AG04449 (cell line): ENCODE measurements at places on chromosomes 11 and 22.

DNA sequence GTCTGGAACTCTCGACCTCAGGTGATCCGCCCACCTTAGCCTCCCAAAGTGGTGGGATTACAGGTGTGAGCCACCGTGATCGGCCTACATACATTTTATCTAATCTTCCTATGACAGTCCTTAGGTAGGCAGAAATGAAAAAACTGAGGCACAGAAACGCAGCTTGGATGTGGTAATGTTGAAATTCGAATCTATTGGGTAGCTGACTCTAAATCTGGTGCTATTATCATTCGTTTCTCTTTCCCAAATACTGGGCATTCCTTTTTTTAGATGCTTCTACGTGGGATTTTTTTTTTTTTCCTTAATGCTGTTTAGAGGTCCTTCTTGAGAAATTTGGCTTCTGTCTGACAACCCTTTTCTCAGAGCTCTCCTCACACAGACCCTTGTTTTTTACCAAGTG, 41.5 kb downstream of the FCHSD2 start:
- DNase-seq: no peak

DNA sequence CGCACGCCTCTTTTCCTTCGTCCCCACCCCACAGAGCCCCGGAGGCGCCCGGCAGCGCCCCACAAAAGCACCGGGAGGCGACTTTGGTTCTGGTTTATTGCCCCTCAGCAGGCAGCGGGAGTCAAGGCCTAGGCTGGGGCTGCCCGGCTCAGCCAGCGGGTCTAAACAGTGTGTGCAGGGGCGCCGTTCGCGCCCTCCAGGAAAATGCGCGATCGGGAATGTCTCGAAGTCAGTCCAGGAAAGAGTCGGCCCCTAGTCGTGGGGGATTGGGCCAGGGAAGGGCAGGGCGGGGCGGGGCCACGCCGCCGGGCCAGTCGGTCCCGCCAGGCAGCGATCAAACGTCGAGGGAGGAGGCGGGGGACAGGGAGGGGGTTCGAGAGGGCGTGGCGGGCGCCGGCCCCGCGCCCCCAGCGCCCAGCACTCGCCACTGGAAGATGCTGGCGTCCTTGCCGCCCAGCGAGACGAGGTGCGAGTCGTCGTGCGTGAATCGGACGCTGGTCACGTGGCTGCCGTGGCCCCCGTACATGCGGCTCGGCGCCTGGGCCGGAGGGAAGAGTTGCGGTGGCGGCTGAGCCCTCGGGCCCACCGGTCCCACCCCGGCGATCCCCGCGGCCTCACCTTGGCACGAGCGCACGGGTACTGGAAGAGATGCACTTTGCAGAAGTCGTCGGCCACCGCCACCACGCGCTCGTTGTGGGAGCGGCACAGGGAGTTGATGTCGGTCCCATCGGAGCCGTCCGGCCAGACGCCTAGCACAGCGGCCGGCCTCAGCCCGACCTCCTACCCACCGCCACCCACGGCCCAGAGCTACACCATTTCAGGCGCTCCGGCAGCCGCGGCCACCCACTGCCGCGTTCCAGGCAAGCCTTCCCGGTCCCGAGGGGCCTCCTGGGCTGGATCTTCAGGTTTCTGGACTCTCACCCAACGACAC, 741 bp upstream of the MTA2 start:
- DNase-seq: no peak

DNA sequence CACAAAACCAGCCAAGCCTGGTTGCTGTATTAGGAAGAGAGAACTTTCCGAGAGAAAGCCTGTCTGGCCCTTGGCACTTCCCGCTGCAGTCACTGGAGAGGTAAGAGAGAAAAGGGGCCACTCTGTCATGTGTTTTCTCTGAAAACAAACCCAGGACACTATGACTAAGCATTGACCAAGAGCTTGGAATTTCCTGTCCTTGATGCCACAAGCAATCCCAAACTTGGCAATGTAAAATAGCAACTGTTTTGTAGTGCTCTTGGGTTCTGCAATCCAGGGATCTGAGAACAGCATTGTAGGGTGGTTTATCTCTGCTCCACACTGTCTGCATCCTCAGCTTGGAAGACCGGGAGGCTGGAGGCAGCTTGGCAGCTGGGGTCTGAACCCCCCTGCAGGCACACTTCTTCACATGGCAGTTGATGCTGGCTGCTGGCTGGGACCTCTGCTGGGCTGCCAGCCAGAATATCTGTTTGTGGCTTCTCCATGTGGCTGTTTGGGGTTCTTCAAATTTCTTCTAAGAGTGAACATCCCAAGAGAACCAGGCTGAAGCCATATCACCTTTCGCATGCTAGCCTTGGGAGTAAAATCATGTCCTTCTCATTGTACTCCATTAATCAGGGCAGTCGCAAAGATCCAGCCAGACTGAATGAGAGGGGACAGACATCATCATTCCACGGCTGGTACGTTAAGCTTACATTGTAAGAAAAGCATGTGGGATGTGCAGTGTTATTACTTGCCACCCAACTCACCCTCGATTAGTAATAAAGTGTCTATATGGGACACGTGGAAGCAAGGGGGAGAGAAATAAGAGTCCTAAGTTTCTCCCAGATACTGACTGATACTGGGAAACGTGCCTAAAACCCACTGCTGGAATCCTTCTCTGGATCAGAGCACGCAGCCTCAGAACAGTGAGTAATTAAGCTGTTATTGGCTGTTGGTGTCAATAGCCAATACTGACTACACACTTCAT, 537.4 kb upstream of the B3GAT1 start:
- peak; percentile 37 for DNase-seq

GRCh38 chr11:17077240-17077519, 287 bp downstream of the RPS13 start:
- DNase-seq: no peak

GRCh38 chr11:70715166-70715951, 317.0 kb downstream of the CTTN start:
- DNase-seq: no peak
